Stimulated activated CD4-positive, alpha-beta T cell treated with anti-CD3 and anti-CD28 coated beads, Interleukin-1b, Interleukin-23, amount 100 ng/mL, for 48 hours (primary cell): ENCODE measurements at places on chromosomes 7 and 10.

DNA sequence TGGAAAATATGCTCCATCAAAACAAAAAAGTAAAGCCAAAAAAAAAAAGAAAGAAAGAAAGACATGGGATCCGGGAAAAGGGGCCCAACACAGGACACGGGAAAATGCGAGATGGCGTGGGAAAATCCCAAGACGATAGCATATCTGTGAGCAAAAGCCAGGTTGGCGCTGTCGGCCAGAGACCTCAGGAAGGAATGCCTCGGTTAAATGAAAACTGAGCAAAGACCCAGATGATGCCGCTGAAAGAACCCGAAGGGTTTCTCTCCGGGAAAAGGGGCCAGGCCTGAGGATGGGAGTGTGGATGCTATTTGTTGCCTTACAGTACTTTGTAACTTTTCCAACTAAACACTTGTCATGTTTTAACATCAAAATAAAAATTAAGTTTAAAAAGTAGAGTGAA lies 49.5 kb upstream of the PPP2R2D start:
- no peak for DNase-seq

DNA sequence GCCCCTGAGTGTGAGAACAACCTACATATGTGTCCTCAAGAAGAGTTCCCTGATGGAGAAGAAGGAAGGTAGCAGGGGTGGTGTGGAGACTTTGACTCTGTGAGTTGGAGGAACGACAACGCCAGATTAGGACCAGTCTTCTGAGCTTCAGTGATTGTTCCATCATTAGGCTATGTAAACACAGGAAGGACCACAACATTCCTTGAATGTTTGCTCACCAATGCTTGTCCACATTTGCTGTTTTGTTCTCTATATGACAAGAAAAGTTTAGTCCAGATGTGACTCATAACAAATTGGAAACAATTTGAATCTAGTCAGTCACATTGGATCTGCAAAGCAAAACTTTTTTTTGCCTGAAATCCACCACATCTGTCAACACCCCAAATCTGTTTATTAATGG lies 62.7 kb downstream of the ENTPD1 start:
- no peak for DNase-seq

DNA sequence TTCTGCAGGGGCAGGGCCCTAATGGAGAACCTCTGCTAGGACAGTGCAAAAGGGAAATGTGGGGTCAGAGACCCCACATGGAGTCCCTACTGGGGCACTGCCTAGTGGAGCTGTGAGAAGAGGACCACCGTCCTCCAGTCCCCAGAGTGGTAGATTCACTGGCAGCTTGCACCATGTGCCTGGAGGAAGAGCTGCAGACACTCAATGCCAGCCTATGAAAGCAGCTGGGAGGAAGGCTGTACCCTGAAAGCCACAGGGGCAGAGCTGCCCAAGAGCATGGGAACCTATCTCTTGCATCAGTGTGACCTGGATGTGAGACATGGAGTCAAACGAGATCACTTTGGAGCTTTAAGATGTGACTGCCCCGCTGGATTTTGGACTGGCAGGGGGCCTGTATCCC lies 20.3 kb upstream of the GNAT3 start:
- no peak for DNase-seq

- no peak for DNase-seq
These were observed 136.2 kb downstream of the WDR11 start for GRCh38 chr10:120987359-120987758.

GRCh38 chr10:72311667-72312066 lies 37.9 kb downstream of the DDIT4 start:
- DNase-seq: peak; percentile 59

DNA sequence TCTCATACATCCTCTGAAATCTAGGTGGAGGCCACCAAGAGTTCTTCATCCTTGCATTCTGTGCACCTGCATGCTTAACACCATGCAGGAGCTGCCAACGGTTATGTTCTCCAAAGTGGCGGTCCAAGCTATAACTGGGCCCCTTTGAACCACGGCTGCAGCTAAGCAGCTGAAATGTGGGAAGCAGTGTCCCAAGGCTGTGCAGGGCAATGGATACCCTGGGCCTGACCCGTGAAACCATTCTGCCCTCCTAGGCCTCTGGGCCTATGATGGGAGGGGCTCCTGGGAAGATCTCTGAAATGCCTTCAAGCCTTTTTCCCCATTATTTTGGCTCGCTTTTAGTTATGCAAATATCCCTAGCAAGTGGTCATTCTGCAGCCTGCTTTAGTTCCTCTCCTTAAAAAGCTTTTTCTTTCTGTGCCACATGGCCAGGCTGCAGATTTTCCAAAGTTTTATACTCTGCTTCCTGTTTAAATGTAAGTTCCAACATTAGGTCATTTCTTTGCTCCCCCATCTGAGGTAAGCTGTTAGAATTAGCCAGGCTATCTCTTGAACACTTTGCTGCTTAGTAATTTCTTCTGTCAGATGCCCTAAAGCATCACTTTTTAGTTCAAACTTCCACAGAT lies 7.7 kb upstream of the GTPBP4 start:
- DNase-seq: no peak

GRCh38 chr10:73018632-73019031 lies 64.0 kb upstream of the PLA2G12B start:
- DNase-seq: no peak

DNA sequence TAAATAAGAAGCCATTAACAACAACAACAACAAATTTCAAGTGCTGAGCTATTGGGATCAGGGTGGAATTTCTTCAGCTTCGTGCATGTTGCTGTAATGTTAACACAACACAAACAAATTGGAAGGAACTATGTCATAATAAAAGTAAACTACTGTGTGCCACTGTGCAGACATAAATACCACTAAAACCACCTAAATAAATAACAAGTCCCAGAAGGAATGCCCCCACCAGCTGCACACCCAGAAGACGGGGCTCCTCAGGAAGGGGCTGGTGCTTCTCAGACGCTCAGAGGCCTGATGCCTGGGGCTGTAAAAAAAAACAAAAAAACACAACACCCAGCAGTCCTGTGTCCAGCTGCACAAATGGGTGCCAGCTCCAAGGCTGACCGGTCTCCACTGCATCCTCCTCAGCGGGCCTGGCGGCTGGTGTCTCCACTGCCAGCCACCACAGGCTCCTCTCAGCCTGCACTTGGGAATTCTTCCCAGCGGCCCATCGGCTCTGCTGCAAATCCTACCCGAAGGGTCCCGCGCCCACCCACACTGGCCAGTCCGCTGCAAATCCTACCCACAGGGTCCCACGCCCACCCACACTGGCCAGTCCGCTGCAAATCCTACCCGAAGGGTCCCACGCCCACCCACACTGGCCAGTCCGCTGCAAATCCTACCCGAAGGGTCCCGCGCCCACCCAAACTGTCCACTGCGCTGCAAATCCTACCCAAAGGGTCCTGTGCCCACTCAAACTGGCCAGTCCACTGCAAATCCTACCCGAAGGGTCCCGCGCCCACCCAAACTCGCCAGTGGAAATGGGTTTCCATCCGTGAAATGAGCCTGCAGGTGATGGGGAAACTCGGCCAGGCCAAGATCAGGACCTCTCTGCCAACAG lies 35.8 kb upstream of the DNAAF5 start:
- no peak for DNase-seq

GRCh38 chr10:15324611-15325010 lies 46.5 kb downstream of the FAM171A1 start:
- no peak for DNase-seq

DNA sequence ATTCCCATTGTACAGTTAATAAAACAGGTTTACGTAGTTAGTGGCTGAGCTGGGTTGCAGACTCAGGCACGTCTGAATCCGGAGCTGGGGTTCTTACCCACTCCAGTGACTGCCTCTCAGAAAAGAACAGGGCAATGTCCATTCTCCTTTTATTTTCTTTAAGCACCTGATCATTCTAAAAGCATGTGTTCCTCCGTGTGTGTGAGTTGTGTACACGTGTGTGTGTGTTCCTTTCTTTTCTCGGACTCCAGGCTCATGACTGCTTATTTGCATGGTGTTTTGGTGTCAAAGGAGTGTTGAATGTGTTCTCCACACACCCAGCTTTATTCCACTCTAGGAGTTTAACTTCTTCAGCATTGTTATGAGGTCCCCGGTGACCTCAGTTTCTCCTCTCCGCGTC lies 260.1 kb downstream of the SNX10 start:
- no peak for DNase-seq

DNA sequence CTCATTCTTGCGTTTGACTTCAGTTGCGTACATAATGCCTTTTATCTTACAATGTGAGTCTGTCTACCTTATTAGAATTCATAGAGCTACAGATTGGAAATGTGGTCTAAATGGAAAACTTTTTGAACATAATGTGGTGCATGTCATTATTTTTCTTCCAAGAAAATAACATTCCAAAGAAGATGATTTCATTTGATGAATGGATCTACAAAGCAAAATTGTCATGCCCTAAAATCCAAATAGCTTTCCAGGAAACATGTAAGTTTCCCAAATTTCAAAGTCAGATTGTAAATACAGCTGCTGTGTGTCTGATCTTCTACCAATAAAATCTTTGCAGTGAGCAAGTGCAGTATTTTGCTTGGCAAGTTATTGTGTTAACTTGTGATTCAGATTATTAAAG lies 101.8 kb upstream of the FZD8 start:
- no peak for DNase-seq

DNA sequence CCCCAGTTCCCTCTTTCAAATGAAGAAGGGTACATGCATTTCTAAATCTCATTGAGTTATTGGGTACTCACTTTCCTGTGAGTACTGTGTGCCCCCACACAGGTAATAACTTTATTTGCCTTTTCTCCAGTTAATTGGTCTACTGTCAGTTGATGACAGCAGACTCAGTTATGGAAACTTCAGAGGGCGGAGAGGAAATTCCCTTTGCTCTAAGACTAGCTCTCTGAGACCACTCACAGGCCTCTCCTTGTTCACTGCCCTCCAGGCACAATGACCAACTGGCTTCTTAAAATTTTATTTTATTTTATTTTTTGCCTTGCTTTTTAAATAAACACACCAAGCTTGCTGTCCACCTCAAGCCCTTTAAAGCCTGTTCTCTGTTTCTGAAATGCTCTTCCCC lies 235.8 kb upstream of the AOAH start:
- no peak for DNase-seq

- no peak for DNase-seq
These were observed 220.9 kb upstream of the KIAA1217 start for GRCh38 chr10:23988006-23988405.

DNA sequence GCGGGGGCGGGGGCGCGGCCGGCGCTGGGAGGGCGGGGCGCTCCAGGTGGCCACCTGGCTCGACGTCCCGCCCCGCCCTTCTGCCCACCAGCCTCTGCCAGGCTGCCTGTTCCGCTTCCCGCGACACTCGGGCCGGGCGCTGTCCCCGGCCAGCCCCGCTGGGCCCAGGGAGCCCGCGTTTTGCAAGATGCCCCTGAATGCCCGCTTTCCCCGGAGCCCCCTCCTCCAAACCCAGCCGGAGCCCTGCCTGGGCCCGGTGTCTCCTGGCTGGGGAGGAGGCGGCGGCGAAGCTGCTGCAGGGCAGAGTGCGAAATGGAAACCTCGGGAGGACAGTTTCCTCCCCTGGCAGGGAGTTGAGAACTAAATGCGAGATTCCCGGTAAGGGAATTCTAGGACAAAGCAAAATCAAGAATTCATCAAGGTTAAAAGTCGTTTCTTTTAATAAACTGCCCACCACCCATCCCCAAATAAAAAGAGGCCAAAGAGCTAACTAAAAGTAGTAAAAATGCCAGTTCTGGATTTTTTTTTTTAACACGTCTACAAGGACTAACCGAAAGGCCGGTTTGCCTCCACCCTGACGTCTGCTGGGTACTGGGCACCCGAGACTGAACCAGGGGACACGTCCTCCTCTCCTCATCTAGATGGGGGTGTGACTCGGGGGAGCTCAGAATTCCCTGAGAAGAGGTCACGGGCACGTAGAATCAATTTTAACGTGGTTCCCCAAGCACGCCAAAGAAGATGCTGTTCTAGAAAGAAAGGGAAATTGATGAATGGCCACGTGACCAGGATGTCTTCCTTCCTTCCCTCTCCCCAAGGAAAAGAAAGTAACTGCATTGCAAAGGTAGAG lies 200.4 kb upstream of the NFE2L3 start:
- DNase-seq: no peak

DNA sequence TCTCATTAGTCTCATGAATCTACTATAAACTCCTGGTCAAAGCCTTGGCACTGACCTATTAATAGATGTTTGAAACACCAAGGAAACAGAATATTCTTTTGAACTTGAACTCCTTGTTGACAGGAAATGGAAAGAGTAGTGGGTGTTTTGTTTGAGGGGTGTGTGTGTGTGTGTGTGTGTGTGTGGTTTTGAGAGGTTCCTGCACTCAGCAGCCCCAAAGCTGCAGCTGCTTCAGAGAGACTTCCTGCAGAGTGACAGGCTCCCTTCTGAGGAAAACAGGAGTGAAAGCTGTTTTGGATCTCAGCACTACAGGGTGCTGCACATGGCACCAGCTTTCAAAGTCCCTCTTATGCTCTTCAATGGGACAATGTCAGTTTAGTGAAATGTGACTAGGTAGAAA lies 546.5 kb upstream of the STEAP1 start:
- DNase-seq: peak; percentile 16

GRCh38 chr7:157436763-157437480 lies 100.1 kb downstream of the DNAJB6 start:
- DNase-seq: no peak

- DNase-seq: no peak
These were observed 7.5 kb downstream of the MTG1 start for GRCh38 chr10:133401500-133401899.

- no peak for DNase-seq
These were observed 62.0 kb downstream of the BBS9 start for GRCh38 chr7:33191340-33191739.

- no peak for DNase-seq
These were observed 153.6 kb downstream of the ARHGAP21 start for GRCh38 chr10:24569828-24570657.

DNA sequence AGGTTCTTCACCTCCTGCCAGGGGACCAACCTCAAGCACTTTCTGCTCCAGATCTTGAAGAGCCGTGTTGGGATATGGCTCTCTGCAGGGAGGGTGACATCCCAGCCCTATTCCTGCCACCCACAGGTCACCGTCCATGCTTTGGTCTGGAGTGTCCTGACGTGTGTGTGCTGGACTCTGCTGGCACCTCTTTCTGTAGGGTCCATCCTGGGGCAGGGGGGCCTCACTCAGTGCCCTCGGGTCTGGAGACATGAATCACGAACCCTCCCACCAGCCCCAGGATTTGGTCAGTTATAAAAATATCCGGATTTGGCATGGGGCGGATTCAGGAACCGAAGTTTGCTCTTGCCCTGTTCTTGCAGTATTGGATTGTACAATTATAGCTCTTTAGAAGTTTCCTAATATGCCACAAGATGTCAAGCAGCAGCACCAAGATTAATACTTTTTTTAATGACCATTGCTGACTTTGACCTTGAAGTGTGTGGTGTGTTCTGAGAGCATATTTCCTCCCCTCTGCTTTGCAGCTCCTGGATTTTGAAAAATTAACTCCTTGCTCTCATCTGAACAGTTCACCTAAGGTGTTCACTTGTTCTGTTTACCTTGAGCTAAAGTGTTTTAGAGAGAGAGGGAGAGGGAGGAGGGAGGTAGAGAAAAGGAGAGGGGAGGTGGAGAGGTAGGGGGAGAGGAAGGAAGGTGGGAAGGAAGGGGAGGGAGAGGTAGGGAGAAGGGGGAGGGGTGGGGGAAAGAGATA lies 95.4 kb upstream of the SHH start:
- DNase-seq: no peak
